CD4-positive, alpha-beta T cell treated with Interleukin-17A for 4 hours (primary cell): ENCODE measurements at places on chromosomes 6 and 20.

- DNase-seq: no peak
Observed at GRCh38 chr20:53794529-53795115, 201.0 kb upstream of the ZNF217 start.

- no peak for DNase-seq
Observed at GRCh38 chr20:36585410-36586125, 12.2 kb downstream of the TGIF2 start.

DNA sequence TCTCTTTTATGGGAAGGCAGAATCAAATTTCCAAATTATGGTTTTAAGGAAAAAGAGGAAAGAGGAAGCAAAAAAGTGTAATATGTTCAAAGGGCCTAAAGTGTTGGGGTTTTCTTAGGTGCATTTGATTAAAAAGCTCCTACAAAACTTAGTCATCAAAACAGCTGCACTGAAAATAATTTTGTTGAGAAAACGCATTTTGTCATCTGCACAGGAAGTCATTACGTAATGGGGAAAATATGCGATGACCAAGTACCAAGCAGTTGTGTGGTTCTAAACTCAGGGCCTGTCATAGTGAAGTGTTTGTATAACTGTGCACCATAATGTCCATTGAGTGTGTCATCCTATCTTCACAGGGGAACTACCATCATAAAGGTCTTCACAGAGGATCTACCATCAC lies 15.6 kb downstream of the HAO1 start:
- no peak for DNase-seq

GRCh38 chr6:18280084-18280483 lies 15.8 kb upstream of the DEK start:
- DNase-seq: no peak

DNA sequence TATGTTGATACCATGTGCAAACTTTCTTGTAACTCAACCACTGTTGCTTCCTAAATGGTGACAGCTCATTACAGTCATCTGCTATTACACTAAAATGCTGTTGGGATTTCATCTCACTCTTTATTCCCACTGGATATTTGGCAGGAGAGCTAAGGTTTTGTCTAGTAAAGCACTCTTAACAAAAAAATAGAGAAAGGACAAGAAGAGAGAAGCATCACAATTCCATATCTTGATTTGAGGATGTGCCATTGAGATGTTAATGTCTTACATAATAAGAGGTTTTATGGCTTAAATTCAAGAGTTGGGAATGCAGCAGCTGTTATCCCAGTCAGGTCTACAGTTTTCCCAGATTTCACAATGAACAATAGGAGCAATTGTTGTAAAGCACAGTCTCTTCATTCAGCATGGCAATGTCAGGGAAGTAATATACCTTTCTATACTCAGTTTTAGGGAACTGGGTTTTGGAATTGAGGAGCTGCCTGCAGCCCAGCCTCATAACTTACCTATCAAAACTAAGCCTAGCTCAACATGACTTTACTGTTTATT lies 134.9 kb downstream of the ISM1 start:
- DNase-seq: no peak

- DNase-seq: no peak
Observed at GRCh38 chr6:67722861-67723261, 912.2 kb upstream of the ADGRB3 start.

GRCh38 chr6:136464148-136464547 lies 86.1 kb downstream of the MAP7 start:
- DNase-seq: no peak

DNA sequence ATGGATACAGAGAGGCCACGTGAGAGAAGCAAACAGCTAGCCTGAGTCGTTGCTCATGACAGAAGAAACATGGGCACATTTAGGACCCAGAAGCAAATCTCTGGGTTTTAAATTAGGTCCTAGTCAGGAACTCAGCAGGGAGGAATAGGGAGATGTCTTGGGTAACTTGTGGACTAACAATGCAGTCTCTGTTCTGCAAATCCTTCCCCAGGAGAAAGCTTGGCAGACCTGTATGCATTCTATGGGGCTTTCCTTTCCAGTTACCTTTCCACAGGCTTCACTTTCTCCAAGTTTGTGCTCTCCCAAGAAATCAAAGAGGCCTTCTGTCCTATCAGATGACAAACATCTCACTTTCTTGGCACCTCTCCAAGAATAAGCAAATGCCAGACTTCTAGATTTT lies 47.2 kb upstream of the PLCB4 start:
- no peak for DNase-seq

DNA sequence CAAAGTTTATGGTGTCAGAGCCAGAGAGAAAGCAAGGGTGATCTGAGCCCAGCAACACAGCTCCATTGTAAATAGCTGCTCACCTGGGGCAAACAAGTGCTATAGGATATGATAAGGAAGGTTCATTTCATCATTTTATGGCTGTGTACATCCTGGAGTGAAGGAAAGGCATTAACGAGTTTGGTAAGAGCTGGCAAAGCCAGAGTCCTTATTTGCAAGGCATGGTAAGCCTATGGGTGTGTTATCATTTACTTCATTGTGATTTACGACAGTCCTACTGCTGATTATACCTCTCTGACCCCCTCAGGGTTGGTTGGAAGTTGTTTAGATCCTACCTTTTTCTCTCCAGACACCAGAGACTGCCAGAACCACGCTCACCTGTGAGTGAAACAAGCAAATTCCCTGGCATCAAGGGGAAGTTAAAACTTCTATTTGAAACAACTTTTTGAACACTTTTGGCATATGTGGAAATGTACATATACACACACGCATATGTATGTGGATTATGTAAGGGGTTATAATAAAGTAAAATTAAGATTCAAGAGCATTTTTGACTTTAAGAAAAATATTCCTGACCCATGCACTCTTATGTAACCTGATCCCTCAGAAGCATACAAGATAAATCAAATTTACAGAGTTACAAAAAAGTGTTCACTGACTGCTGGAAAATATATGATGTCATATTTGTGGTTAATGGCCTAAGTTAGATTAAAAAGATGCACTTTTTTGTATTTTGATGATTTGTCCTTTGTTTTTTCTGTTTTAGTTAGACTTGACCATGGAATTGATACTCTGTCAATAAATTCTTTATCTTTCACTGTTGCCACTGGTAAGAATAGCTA lies 40.4 kb upstream of the EDN1 start:
- DNase-seq: no peak

GRCh38 chr6:54737247-54737646 lies 109.3 kb upstream of the FAM83B start:
- DNase-seq: no peak
